ENCODE measurements at places on chromosomes 3 and 15.

- no peak for DNase-seq
These were observed 2.7 kb downstream of the CEP70 start for GRCh38 chr3:138591392-138591791.

DNA sequence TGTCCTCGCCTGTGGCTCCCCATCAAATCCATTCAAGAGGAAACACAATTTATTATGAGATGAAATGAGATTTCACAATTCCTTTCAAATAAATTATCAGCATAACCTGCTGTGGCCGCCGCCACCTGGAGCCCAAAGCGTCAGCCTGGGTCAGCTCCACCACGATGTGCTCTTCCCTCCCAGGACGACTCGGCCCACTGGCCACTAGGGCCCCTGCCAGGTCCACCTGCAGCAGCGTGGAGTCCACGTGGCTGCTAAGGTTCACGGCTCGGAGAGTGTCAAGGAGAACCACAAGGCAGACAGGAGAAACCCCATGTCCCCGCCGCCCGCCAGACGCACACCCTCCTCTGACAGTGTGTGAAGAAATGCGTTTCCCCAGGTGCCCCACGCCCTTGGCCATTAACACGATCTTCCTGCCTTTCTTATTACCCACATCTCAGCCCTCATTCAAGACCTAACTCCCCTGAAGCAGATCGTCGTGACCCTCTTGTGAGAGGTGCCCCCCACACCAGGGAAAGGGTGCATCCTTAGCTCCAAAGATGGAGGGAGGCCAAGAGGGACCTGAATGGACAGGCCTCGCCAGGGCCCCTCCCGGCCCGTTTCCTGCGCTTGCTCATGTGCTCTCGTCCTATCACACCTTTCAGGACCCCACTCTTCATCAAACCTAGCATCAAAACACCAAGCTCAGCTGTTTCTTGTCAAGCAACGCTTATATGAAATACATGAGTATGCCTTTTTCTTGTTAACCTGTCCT lies 80.6 kb downstream of the OCA2 start:
- no peak for DNase-seq

- no peak for DNase-seq
These were observed 1090.0 kb downstream of the OTOL1 start for GRCh38 chr3:162586591-162586990.

DNA sequence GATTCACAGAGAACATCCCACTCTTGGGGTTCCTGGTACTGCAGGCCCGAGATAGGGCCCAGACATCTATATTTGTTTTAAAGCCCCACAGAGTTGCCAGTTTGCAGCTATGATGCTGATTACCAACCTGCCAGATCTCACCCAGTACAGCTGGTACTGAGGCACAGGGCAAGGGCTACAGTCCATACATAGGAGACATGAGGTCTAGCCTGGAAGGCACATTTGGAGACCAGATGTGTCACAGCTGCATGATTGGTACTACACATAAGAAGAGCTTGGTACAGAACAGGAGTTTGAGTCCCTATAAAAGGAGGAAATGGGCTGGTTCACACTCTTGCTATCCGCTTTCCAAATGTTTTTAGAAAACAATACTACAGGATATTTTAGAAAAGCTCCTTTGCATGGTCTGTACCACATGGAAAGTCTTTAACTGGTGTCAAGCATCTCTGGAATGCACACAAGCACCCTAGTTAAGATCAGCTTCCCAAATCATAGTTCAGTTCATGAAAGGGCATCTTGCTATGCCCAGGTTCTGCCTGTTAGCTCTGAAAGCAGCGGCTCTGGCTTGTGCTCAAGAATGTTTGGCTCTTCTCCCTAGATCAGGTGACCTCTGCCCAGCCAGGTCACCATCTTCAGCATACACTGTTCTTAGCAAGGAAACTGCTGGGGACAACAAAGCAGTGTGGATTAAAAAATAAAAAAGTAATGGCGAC lies 20.6 kb downstream of the MTMR14 start:
- no peak for DNase-seq

- no peak for DNase-seq
These were observed 107.6 kb downstream of the IMPG2 start for GRCh38 chr3:101212730-101213129.
